ENCODE measurements at places on chromosomes 2 and 18. TPM values are rescaled to one million over a fixed set of nuclear protein-coding genes. Genes with fewer than 3 reads are reported as not detected.

The ANKRD30B gene
- total RNA-seq, result 4.9 TPM

The C2orf72 gene
- total RNA-seq, result 67.1 TPM

The GPR55 gene
- 2.4 TPM for total RNA-seq

The APCDD1 gene
- 90.0 TPM for total RNA-seq

The RNF125 gene
- total RNA-seq, result 3.9 TPM

The UCN gene
- 11.8 TPM for total RNA-seq

The ARL6IP6 gene
- 12.6 TPM for total RNA-seq

The GPR155 gene
- 49.9 TPM for total RNA-seq

The FAP gene
- total RNA-seq, result 8.1 TPM

The LCT gene
- not detected for total RNA-seq

The FN1 gene
- total RNA-seq, result 49.8 TPM

The TOGARAM2 gene
- 4.6 TPM for total RNA-seq

The ARHGEF33 gene
- total RNA-seq, result 9.8 TPM

The POTEJ gene
- not detected for total RNA-seq

The DPP10 gene
- total RNA-seq, result 95.9 TPM

The COL4A4 gene
- total RNA-seq, result 1.3 TPM

The IL36RN gene
- not detected for total RNA-seq

The IL1R2 gene
- 2.1 TPM for total RNA-seq

The DUSP2 gene
- total RNA-seq, result 9.9 TPM

The PTPRM gene
- 121 TPM for total RNA-seq
